Pancreas (tissue), 10 donors: ENCODE measurements at places on chromosomes 16 and 17. TPM values are rescaled to one million over a fixed set of nuclear protein-coding genes. Genes with fewer than 3 reads are reported as not detected.

The CARD14 gene
- 0.06 TPM for total RNA-seq

The SKAP1 gene
- total RNA-seq: 2.4 TPM

DNA sequence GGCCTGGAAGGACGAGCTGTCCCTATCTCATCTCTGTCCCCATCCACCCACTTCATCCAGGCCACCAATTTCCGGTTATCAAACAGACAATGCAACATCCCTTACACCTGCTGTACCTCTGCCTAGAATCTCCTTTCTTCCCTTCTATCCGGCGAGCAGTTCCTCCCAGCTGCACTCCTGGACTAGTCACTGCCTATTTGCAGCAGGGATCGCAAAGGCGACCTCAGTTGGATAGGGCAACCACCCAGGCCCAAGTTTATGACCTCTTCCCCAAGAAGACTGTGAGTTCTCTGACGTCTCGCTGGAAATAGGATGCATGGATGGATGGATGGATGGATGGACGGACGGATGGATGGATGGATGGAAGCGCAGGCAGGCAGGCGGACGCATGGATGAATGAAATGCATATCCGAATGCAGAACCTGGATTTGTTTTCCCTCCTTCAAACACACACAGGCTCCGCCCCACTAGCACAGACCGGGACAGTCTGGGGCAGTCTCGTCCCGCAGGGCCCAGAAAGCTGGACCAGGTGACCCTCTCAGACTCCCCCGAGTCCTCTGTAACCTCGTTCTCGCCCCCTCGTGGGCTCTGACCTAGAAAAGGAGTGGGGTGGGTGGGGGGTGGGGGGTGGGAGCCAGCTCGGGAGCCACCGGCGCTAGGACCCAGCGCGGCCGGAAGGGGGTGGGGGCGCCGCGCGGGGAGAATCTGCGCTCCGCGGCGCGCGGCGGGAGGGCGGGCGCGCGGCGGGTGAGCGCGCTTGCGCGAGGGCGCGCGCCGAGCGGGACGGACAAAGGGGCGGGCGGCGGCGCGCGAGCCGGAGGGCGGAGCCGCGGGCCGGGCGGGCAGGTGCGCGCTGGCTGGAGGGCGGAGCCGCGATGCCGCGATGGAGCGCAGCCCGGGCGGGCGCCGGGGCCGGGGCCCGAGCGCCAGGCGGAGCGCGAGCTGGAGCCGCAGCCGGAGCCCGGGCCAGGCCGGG is at the start of gene SBK1:
Gene SBK1, plus strand, starts transcription at position 875 of the 976 bp plus-strand sequence. CDS start 24,867 bp downstream, outside the sequence.
- H3K4me1 ChIP-seq: peaks cover 3% of the 10 kb centered on the region
- DNase-seq: peak; percentile 85
- no peaks in the 10 kb centered on the region for H3K27me3 ChIP-seq
- peak within 1 kb of the TSS; percentile 72 for H3K27ac ChIP-seq
- peak within 1 kb of the TSS; percentile 49 for H3K4me3 ChIP-seq
- H3K36me3 ChIP-seq: no peaks in the 10 kb centered on the region

The SCN4A gene
- 0.38 TPM for total RNA-seq

GRCh38 chr16:83315271-83315670 is 492.5 kb upstream of the HSBP1 start:
- no peak for DNase-seq
- no peaks in the 10 kb centered on the region for H3K4me1 ChIP-seq
- no peaks in the 10 kb centered on the region for H3K36me3 ChIP-seq
- no peak overlapping the region for H3K27ac ChIP-seq
- no peak overlapping the region for H3K4me3 ChIP-seq
- H3K27me3 ChIP-seq: no peaks in the 10 kb centered on the region

DNA sequence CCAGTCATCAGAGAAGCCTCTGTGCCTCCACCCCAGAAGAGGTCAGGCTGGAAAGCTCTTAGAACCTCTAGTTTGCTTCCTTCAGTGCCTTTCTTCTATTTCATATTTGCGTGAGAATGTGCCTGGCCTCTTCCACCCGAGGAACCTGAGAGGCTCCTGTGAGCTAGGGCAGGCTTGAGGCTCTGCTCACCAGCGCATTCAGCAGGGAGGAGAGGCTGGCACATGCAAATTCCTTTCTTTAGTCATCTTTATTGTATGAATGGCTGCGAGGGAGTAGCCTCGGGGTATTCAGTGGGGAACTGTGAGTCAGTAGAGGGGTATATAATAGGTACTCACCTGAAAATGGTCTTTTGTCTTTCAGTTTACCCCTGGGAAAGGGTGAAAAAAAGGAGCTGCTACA is 268.3 kb downstream of the ABCC12 start:
- H3K4me3 ChIP-seq: no peak overlapping the region
- no peak for DNase-seq
- no peaks in the 10 kb centered on the region for H3K36me3 ChIP-seq
- no peaks in the 10 kb centered on the region for H3K4me1 ChIP-seq
